ENCODE measurements at places on chromosomes 2 and 18.

GRCh38 chr18:63974991-63975390, 5.1 kb downstream of the SERPINB8 start:
- DNase-seq, result no peak

DNA sequence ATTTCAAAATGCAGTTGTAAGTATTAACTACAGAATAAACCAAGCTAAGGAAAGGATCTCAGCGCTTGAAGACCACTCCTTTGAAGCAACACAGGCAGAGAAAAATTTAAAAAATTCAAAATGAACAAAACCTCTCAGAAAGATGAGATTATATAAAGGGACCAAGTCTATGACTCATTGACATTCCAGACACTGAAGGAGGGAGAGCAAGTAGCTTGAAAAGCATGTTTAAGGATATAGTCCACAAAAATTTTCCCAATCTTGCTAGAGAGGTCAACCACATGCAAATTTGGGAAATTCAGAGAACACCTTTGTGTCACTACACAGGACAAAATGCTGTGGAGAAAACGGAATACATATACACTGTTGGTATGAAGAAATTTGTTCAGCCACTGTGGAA, 112.6 kb upstream of the MC4R start:
- DNase-seq, result no peak

DNA sequence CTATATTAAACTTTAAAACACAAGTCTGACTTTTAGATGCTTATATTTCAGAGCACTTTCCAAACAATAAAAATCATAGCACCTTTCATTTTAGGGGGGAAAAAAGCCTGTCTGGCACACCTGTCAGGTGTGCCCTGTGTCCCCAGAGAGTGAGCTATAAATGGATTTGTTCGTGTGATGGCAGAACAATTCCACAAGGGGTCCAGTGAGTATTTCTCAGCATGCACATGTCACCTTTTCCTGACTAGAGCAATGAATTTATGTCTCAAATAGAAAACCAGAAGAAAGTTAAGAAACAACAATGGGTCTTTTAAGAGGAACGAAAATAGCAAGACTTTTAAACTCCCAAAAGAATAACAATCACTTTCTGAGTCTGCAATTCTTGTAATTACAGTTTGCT, 55.9 kb downstream of the ACVR1C start:
- no peak for DNase-seq

DNA sequence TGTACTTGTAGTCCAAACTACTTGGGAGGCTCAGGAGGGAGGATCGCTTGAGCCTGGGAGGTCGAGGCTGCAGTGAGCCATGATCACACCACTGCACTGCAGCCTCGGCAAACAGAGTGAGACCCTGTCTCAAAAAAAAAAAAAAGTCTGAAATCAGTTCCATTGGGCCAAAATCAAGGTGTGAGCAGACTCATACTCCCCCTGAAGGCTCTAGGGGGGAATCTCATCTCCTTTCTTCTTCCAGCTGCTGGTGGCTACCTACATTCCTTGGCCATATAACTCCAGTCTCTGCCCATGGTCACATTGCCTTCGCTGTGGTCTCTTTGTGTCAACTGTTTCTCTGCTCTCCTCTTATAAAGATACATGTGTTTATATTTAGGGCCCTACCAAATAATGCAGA, 234.0 kb downstream of the LRRTM1 start:
- no peak for DNase-seq

DNA sequence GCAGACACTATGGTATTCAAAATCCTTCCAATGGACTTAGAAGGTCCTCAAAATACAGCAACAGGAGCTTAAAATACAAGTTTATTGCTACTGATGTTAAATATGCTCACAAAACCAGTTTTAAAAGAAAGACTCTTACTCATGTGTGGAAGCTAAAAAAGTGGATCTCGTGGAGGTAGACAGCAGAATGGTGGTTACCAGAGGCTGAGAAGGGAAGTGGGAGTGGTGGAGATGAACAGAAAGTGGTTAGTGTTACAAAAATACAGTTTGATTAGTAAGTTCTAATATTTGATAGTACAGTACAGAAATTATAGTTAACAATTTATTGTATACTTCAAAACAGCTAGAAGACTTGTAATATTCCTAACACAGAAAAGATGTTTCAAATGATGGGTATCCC, 12.1 kb downstream of the ADAM17 start:
- DNase-seq, result no peak

- no peak for DNase-seq
Observed at GRCh38 chr2:86319700-86320580, 17.5 kb downstream of the REEP1 start.

DNA sequence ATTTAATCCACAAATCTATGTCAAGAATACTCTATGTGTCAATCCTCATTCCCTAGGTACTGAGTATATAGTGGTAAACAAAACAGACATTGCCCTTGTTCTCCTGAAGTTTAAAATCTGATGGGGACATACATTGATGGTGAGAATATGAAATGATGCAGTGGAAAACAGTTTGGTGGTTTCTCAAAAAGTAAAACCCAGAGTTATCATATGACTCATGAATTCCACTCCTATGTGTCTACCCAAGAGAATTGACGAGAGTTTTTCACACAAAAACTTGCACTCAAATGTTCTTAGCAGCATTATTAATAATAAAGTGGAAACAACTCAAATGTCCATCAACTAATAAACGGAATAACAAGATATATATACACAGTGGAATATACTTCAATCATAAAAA, 586.7 kb downstream of the CCDC85A start:
- DNase-seq, result peak; percentile 37

DNA sequence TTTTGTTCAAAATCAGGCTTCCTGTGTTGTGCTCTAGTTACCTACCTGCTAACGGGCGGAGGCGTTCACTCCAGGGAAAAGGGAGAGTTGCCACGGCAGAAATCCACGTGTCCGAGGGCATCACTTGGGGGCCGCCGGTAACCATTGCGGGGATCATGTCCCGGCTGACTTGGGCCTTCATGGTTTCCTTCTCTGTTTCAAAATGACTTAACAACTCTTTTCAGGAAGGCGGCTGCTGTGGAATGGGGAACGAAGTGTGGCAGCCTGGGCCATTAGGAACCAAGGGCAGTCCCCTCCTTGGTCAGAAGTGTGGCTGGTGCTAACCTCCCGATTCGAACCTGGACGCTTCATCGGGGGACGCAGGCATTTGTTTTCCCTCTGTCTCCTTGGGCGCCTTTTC, 56.8 kb downstream of the INPP5D start:
- no peak for DNase-seq

GRCh38 chr2:201880993-201881611, 74.8 kb downstream of the CDK15 start:
- DNase-seq, result no peak
